Lower lobe of right lung (tissue), 2 donors: ENCODE measurements at places on chromosomes 2 and 18.

DNA sequence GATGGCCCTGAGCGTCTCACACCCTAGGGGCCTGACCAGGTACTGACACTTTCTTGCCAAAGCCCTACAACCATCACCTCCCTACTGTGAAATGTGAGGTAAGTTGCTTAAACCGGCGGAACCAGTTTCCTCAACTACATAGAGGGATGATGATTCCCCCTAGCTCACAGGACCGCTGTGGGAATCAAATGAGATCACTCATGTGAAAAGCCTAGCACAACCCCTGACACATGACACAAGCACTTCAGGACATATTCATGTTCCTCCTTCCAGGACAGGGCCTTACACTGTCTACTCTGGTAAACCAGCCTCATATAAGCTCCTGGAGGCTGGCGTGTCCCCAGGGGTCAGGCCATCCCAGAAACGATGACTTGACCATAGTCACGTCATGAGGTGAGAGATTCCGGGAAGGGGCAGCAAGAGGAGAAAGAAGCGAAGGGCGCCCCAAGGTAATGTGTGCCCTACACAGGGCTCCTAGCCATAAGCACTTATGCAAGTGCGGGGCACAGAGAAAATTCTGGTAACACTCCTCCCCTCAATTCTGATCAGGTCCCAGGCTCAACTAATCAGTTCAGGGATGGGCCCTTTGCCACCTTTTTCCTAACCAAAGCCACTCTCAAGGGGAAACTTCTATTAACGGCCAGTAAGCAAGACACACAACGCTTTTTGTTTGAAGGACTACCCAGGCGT is 49.5 kb downstream of the C2orf42 start:
- DNase-seq: peak; percentile 69
- peaks cover 38% of the 10 kb centered on the region for H3K4me1 ChIP-seq
- no peaks in the 10 kb centered on the region for H3K27me3 ChIP-seq
- peak overlapping the region; percentile 66 for H3K4me3 ChIP-seq
- H3K36me3 ChIP-seq: no peaks in the 10 kb centered on the region

GRCh38 chr2:9742601-9743000 is 100.7 kb upstream of the TAF1B start:
- no peak overlapping the region for H3K27ac ChIP-seq
- no peaks in the 10 kb centered on the region for H3K27me3 ChIP-seq
- H3K4me1 ChIP-seq: peaks cover 13% of the 10 kb centered on the region
- no peak overlapping the region for H3K4me3 ChIP-seq
- H3K36me3 ChIP-seq: no peaks in the 10 kb centered on the region

DNA sequence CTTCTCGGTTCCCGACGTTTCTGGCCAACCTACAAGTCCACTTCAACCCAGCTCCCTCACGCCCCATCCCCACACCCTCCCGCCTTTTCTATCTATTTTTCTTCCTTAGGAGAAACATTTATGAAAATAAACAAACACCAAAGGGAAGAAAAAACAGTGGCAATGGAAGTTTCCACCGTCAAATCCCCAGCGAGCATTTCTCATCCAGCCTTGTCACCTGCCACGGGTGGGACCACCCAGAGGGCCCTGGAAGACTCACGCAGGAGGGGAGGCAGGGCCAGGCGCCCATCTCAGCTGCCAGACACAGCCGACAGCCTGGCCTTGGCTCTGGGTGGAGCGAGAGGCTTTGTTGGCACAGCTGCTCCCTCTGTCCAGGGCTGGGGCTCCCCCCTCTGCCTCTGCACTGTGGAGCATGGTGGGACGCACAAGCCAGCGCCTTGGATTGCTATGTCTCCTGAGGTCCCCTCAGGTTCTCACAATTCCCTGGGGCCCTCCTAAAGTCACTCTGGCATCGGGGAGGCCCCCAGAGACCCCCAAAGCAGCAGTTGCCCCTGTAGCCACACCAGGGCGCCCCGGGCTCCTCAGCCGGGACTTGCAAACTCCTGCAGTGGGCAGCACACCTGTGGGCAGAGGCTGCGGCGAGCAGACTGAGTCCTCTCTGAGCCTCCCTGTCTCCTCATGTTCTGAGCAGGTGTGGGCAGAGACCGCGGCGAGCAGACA is 395.7 kb upstream of the SALL3 start:
- no peaks in the 10 kb centered on the region for H3K36me3 ChIP-seq
- no peak overlapping the region for H3K4me3 ChIP-seq
- DNase-seq: no peak

- H3K27ac ChIP-seq: no peak overlapping the region
- DNase-seq: no peak
- peaks cover 91% of the 10 kb centered on the region for H3K4me1 ChIP-seq
- H3K4me3 ChIP-seq: no peak overlapping the region
These were observed 11.4 kb downstream of the CUL3 start for GRCh38 chr2:224573724-224574123.

DNA sequence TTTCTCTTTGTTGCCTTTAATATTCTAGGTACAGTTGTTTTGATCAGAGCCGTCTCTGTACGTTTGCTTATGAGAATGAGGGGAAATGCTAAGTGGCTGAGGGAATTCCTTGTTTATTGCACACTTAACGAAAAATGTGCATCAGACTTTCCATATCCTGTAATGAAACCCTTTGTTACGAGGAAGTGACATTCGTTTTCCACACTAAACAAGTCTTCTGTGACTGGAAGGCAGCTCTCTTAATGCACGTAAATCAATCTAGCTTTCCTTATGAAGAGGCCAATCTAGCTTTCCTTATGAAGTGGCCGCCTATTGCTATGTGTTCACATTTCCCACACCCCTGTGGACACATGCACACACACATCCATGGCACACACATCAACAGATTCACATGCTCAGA is 186.2 kb downstream of the SNTG2 start:
- no peak overlapping the region for H3K27ac ChIP-seq
- no peak for DNase-seq
- H3K36me3 ChIP-seq: no peaks in the 10 kb centered on the region
- no peaks in the 10 kb centered on the region for H3K4me1 ChIP-seq
- H3K27me3 ChIP-seq: no peaks in the 10 kb centered on the region

DNA sequence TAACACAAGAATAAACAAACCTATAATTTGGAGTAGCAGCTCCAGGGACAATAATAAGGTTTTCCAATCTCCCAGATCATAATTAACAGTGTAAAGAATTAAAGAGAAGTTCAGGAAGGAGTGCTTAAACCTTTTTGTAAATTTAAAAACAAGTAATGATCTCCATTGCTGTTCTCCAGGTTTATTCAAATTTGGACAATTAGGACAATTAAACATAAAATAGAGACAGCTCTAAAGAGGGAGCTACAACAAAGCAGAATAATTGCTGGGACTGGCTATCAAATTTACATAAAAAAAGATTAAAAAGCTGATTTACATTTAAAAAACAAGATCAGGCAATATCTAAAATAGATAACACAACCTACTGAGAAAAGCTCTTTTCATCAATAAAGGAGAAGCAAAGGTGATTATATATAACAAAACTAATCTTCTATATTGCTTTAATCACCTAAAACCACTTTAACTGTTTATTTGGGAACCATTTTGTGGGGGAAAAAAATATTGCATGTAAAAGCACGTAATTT is 80.1 kb upstream of the CREB1 start:
- H3K27me3 ChIP-seq: no peaks in the 10 kb centered on the region
- no peak overlapping the region for H3K27ac ChIP-seq
- no peaks in the 10 kb centered on the region for H3K36me3 ChIP-seq
- DNase-seq: no peak
- no peaks in the 10 kb centered on the region for H3K4me1 ChIP-seq

GRCh38 chr2:201360256-201360655 is 3.1 kb upstream of the FLACC1 start:
- no peak overlapping the region for H3K27ac ChIP-seq
- H3K36me3 ChIP-seq: peaks cover 6% of the 10 kb centered on the region
- DNase-seq: no peak
- H3K27me3 ChIP-seq: no peaks in the 10 kb centered on the region
- peaks cover 4% of the 10 kb centered on the region for H3K4me1 ChIP-seq

DNA sequence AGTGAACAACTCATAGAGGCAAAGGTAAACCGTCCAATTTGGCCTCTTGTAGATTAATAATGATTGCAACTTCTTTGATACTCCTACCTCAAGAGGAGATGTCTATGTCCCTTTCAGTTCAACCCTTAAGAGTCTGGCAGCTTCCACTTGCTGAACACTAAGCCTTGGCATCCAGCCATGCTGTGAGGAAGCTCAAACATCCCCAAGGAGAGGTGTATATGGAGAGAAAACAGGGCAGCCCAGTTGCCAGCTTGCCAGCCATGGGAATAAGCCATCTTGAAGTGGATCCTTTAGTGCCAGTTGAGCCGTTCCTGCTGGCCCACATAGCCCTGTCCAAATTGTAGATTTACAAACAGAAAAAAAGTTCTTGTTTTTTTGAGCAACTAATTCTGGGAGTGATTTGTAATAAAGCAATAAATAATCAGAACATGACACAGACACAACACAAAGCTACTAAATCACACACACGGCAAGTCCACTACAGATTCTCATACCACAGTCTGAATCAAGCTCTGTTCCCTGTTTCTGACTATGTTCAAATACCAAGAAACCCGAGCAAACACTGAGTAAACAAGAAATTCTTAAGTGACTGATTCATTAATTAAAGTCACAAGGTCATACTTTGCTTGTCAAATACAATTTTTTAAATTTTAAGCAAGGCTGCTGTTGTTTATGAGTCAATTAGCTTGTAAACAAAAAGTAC is 96.1 kb downstream of the PID1 start:
- H3K4me1 ChIP-seq: no peaks in the 10 kb centered on the region
- DNase-seq: no peak
- no peak overlapping the region for H3K27ac ChIP-seq
- no peak overlapping the region for H3K4me3 ChIP-seq
- H3K27me3 ChIP-seq: no peaks in the 10 kb centered on the region
